NCI-H1417 treated with DMSO at 0.1 percent for 48 hours (cell line): ENCODE measurements at places on chromosomes 4 and X.

GRCh38 chr4:97496298-97496873 is 646.9 kb downstream of the STPG2 start:
- DNase-seq, result no peak

DNA sequence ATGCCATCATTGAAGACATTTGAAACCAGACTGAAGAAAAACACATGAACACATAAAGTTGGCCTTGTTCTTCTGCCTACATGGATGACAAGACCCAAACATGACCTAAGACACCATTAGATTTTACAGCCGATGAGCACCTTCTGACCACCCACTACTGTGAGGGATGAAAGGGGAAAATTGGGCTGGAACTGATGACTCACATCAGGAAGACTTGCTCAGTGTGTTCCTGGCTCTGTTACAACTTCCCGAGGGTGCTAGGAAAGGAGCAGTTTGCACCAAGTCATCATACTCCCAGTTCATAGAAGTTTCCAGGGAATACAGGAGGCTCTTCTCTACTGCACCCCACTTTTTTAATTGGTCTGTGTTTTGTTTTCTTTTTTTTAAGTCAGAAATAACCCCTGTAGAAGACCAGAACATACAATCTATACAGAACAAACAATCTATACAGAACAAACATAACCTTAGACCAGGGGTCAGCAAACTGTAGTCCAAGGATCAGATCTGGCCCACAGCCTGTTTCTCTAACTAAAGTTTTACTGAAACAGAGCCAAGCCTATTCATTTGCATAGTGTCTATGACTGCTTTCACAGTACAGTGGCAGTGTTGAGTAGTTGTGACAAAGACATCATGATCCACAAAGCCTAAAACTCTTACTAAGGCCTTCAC is 25.3 kb downstream of the BTC start:
- DNase-seq, result no peak

DNA sequence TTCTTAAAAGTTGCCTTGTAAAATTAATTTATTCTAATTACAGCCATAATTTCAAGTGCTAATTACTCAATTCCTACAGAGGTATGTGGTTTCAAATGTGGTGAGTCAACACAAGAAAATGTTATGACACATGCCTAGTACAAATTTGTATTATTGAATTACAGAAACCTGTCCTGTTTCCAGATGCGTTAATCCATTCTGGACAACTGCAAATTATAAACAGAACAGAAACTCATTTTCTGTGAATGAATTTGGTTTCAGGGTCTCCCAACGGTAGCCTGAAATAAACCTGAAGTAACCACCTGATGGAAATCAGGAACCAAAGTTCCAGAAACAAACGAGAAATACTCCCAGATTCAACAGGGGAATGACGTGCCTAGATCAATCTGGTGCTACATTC is 328.6 kb upstream of the F9 start:
- no peak for DNase-seq

DNA sequence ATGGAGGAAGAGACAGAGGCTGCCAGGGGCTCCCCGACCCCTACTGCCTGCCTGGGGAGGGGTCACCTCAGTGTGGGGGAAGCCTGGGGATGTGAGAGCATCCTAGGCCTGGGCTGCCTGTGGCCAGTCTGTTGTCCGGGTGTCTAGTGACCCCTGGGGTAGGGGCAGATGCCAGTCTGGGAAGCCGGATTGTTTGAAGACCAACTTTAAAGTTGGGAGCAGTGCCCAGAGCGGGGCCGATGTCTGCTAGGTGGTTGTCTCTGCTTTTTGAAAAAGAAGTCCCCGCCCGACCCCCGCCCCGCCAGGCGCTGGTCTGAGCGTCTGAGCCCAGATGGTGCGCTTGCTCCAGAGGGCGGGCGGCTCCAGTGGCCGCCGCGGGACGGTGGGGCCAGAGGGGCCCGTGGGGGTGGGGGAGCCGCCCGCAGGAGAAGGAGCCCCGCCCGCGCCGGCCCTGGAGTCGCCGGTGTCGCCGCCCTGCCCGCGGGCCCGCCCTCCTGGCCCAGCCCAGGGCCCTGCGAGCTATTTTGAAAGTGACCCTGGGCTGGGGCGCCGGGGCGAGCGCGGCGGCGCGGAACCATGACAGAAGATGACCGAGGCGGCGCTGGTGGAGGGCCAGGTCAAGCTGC is at the start of gene DOK7:
Gene DOK7 (plus strand): TSS at position 517 of the 626 bp plus-strand sequence. CDS start 70 bp downstream, at position 587.
- DNase-seq, result no peak

DNA sequence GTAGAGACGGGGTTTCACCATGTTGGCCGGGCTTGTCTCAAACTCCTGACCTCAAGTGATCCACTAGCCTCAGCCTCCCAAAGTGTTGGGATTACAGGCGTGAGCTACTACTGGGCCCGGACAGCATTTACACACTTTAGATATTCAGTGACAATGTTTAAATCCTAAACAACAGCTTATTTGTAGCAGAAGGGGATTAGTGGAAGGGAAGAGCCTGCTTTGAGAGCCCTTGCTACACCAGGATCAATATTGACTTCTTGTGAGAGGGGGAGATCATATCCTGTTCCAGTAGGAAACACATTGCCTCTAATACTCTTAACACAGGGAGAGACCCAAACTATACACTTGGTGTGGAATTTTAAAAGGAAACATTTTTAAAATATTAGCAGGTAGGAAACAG is 7.1 kb downstream of the MGST2 start:
- DNase-seq, result no peak
